ENCODE measurements at places on chromosomes 2 and 18.
A peak's percentile ranks its signal among the peaks of the same experiment; 100 is the strongest.

GRCh38 chr2:202066875-202067274 is 6.2 kb upstream of the KIAA2012 start:
- DNase-seq = no peak

GRCh38 chr2:232340171-232340935 is 38.2 kb upstream of the ALPP start:
- DNase-seq = no peak

DNA sequence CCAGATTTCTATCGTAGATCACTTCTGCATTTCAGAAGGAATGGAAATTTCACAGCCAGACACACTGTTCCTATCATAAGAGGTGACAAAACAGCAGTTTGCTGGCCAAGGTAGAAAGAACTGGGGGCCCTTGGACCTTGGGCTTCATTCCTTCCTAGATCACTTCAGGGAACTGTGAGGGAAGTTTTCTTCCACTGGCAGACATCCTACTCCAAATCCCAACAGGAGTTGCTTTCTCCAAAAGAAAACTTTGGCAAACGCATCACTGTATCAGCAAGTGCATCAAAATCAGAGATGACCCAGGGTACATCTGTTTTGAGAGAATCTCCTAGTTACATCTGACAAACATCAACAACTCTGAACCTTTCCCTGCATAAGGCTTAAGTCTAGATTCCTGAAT is 348.4 kb upstream of the KLHL29 start:
- no peak for DNase-seq

DNA sequence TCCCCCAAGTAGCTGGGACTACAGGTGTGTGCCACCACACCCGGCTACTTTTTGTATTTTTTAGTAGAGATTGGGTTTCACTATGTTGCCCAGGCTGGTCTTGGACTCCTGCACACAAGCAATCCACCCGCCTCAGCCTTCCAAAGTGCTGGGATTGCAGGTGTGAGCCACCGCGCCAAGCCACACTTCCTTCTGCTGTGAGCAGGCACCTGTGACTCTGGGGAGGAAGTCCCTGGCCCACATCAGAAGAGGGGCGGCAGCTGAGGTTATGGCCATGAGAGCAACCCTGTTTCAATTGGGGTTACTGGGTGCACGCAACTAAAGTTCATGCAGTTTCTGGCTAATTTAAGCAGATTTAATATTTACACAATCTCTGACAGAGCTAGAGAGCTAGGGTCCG is 91.0 kb downstream of the PLB1 start:
- no peak for DNase-seq

DNA sequence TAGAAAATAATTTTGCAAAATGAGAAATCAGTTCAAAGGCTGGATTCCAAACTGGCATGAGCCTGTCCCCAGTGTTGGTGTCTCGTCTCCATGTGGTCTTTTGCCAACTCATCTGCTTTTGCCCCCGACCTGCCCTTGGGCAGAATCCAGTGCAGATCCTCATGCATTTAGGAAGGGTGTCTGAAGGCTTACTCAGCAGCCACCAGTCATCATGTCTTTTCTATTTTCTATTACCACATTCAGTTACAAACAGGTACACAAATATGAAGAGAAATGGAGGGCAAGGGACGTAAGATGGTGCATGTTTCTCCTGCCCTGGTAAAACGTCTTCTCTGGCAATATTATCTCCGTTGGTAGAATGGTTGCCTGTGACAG is 43.5 kb downstream of the E2F6 start:
- no peak for DNase-seq

DNA sequence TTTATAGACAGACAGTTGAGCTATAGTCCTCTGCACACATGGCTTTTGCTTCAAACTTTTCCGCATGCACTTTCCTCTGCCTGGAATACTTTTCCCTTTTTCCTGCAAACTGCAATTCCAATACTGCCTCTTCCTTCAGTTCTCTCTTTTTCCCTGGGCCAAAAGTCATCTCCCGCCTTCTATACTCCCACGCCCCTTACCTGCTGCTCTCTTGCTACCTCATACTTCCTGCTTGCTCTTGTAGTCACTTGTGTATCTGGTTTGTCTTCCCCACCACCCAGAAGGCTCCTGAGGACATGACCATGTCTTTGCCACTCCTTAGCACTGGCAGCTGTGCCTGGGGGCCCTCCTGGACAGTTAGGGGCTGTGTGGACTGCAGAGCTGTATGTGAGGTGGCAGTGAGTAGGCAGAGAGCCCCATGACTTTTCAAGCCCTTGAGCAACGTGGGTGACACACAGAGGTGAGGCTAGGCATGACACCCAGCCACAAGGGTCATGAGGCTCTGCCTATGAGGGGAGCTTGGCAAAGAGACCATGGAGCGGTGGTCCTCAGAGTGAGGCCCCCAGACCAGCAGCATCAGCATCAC is 23.2 kb downstream of the SPEG start:
- no peak for DNase-seq

- no peak for DNase-seq
These were observed 38.6 kb downstream of the AGFG1 start for GRCh38 chr2:227510620-227510958.

DNA sequence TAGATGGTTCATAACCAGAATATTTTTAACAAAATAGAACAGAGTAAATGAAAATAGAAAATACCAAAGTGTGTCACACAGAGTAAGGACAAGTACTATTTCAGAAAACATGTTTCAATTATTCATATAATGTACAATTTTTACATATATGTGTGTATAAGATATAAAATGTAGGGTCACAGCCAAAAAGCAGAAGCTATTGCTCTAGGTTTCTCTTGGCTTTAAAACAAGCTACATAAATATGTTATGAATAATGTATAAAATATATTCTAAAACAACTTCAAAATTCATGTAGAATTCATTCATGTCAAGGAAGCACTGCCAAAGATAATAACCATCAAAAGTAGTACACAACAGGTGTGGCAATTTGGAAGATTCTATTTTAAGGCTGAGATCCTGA is 218.2 kb downstream of the TTC32 start:
- no peak for DNase-seq

DNA sequence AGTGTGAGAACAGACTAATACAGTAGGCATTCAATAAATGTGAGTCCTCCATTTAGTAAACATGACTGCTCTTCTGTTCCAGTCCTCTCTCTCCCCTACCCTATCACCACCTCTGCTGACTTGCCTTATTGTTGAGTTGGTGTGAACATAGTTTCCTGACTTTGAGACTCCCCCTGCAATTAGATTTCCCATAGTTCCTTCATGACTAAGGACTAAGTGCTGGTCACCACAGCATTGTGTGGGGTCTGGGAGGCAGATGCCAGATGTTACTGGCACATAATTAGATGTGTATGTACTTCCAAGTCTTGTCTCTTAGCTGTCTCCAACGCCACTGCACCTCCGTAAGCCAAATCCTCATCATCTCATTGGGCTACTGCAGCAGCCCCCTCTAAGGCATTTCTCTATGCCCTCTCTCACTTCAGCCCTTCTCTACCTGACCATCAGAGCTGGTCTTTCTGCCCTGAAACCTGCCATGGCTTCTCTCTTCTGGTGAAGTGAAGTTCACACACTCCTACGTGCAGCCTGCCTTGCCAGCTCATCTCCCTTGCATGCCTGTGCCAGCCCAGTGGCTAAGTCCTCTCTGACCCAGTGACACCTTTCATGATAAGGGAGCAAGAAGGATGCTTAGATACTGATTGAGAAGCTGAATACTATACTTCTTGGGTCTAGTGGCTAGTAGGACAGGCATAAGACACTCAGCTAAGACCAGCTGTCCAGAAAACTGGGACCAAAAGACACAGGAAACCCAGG is 81.6 kb upstream of the ALPP start:
- DNase-seq = peak; percentile 29

GRCh38 chr18:31850844-31851243 is 90.2 kb upstream of the SLC25A52 start:
- DNase-seq = no peak

DNA sequence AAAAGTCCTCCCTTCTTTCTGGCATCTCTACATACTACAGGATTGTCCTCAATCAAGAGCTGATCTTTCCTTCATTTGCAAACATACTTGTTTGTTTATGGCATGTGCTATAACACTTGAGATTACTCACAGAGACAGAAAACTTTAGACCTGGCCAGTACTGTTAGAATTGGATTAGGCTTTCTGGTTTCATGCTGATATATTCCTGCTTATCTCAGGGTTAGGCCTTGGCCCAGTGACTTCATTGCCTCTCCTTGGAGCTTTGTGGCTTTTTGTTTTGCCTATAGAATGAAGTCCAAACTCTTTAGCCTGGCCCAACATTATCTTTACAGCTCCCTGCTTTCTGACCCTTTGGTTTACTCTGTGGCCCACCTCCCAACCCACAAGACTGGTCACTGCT is 363.3 kb downstream of the ALK start:
- no peak for DNase-seq

GRCh38 chr18:8987241-8987640 is 115.3 kb upstream of the NDUFV2 start:
- DNase-seq = peak; percentile 63

- DNase-seq = peak; percentile 12
These were observed 29.9 kb downstream of the PPP1R1C start for GRCh38 chr2:182015334-182016109.

- DNase-seq = no peak
These were observed 293.9 kb upstream of the ERBB4 start for GRCh38 chr2:212832211-212833195.

GRCh38 chr2:197920088-197920487 is 115.7 kb downstream of the PLCL1 start:
- no peak for DNase-seq

DNA sequence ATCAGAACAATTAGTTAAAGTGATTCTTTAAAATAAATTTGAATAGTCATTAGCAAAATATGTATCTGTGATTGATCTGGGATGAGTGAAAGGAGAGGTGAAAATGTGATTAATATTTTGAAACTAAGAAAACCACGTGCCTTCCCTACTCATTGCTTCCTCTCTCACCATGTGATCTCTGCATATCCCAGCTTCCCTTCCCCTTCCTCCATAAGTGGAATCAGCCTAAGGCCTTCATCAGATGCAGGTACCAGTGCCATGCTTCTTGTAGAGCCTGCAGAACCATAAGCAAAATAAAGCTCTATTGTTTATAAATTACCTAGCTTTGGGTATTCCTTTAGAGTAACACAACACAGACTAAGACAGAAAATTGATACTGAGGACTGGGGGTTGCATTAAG is 11.2 kb upstream of the STAT1 start:
- DNase-seq = no peak

DNA sequence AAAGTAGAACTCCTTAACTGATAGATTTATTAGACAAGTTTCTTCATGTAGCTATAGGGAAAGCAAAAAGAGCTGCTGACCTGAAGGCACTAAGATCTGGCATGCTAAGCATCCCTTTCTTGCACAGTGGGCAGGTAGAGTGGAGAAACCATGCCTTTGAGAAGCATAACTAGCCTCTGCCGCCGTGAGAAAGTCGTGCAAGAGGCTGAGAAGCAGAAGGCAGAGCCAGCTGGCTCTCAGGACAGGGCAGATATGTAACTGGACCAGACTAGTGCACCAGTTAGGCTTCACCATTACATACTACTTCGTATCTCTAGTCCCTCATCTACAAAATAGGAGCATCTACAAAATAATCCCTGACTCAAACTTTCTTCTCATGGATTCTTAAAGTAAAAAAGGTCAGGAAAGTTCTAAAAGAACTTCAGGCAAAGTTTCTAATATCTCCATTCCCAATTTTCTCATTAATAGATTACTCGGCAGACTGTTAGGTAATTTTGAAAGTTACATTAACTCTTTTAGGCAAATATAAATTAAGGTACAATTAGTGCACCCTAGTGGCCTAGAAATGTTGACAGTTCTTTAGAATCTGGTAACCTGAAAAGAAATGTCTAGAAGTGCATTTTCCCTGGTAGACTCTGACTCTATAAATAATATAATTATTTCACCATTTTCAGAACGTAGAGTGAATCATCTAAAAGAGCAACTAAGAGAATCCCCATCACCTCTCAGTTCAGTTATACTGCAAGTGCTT is 10.3 kb downstream of the ERBB4 start:
- no peak for DNase-seq

DNA sequence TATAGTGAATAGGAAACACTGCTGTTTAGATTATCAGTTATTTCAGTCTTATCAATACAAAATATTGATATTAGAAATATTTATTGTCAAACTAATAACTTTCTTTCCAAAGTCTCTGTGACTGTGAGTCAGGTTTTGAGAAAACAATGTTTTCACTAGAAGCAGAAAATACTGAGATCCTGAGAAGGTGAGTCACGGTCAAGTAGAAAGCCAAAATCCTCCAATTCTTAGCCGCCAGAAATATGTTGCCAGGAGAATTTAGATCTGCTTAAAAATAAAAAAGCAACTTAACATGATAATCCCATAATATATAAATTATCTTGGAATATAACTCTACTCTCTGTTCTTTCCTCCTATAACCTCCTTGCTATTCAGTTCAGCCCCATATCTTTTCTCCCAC is 181.9 kb upstream of the NRXN1 start:
- no peak for DNase-seq

- DNase-seq = peak; percentile 71
These were observed 78.5 kb downstream of the ACSL3 start for GRCh38 chr2:222939208-222939856.

DNA sequence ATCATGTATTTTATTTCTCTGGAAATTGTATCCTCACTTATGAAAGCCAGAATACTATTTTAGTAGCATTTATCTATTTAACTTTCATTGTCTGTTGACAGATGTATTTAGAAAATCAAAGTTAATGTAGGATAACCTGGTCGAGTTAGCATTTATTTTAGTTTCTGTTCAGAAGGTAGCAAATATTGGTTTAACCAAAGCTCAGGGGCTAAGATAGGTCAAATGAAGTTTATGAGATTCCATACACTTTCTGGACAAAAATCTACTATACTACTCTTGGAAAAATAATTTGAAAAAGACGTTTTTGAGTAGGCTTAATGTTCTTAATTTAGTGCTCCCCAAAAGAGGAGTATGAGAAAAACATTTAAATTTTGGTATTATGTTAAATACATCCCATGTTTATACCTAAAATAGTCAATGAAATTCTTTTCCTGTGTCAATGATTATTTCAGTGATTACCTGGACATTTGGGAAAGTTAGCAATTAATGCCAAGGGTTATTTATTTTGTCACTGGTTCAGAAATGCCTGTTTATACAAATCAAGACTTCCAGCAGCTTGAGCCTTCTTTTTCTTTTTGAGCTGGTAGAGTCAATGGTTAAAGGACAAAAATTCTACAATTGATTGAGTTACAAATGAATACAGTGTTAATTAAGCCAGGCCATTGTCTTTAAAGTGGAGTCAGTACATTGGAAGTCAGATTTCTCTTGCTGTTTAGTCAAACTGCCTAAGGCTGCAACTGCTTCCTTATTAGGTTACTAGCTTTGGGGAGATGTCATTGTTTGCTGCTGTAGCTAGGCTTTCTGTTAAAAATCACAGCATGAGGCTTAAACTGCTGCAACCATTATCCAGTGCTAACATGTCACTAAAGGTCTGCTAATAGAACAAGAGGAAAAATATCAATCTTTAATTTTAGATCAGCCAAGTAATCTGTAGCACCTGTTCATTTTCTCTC is 182.3 kb downstream of the CAMKMT start:
- DNase-seq = no peak

- DNase-seq = no peak
These were observed 5.4 kb upstream of the CNDP1 start for GRCh38 chr18:74528913-74529312.

- no peak for DNase-seq
These were observed 3.0 kb downstream of the CLEC4F start for GRCh38 chr2:70817284-70817954.

GRCh38 chr18:58313491-58314032 is 269.5 kb downstream of the NEDD4L start:
- DNase-seq = no peak

All from fibroblast of skin of right biceps (primary cell).